ENCODE measurements at places on chromosomes 4 and X. TPM values are rescaled to one million over a fixed set of nuclear protein-coding genes. Genes with fewer than 3 reads are reported as not detected.

GRCh38 chr4:6742989-6743388 lies 27.0 kb downstream of the BLOC1S4 start:
- DNase-seq = no peak

RGN gene
- 0.06 TPM for polyA plus RNA-seq

MSX1 gene
- polyA plus RNA-seq = 0.07 TPM

RBMXL3 gene
- not detected for polyA plus RNA-seq

CT83 gene
- not detected for polyA plus RNA-seq

- DNase-seq = no peak
These were observed 201.3 kb upstream of the STS start for GRCh38 chrX:6946168-6946567.

IL21 gene
- polyA plus RNA-seq = not detected

GRCh38 chr4:90816754-90817153 lies 689.6 kb downstream of the CCSER1 start:
- no peak for DNase-seq

GRCh38 chr4:54296548-54297203 lies 67.6 kb downstream of the PDGFRA start:
- no peak for DNase-seq

FAM47A gene
- not detected for polyA plus RNA-seq

GRCh38 chr4:90689739-90690138 lies 562.5 kb downstream of the CCSER1 start:
- DNase-seq = peak; percentile 96

CFP gene
- 0.22 TPM for polyA plus RNA-seq

DNA sequence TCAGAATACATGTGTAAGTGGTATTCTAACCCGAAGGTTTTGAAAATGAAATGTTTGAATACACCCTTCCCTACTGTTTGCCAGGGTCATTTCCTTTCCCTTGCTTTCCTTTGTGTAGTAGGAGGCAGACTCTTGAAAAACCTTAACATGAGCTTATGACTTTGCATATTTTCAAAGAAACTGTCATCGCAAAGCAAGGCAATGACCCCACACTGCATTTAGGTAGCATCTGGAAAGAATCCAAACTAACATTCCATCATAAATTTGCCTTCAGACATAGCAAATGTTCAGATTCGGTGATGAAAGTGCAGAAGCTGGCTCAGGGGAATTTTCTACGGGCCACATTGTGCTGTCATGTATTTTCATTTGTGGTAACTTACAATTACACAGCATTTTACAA lies 32.3 kb downstream of the SH2D1A start:
- DNase-seq = no peak

- DNase-seq = no peak
These were observed 401.5 kb upstream of the DIPK2B start for GRCh38 chrX:45602151-45602550.

KLB gene
- not detected for polyA plus RNA-seq

- DNase-seq = no peak
These were observed 100.0 kb upstream of the EOLA2 start for GRCh38 chrX:150038315-150038714.

- peak; percentile 86 for DNase-seq
These were observed 57.1 kb upstream of the EFHC2 start for GRCh38 chrX:44400588-44400987.

DNA sequence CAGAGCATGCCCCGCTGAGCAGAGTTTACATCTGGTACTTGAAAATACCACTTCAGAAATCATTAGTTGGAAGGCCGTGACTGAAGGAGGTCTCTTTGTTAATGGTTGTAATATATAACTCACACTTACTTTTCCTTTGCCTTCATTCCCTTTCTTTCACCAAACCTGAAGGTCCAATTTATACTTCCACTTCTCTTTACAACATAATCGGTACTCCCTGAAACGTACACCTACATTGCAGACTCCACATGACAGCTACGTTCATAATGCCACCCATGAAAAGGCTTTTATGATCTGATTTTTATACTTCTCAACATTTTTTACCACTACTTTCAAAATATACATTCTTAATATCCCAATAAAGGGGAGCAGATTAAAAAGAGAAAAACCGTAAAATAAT lies 298.7 kb downstream of the C4orf33 start:
- no peak for DNase-seq

DNA sequence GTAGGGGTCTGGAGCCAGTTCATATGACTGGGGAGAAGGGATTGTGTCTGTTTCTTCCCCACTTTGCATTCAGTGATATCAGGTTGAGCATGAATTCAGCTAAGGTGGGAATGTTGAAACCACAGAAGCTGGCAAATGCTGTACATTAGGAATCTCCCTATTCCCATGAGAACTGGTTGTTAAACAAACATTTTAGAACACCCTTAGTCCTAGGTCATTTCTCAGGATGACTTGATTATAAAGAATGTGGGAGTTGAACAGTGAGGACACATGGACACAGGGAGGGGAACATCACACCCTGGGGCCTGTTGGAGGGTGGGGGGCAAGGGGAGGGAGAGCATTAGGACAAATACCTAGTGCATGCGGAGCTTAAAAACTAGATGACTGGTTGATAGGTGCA lies 62.6 kb upstream of the LIMCH1 start:
- DNase-seq = peak; percentile 23

DNA sequence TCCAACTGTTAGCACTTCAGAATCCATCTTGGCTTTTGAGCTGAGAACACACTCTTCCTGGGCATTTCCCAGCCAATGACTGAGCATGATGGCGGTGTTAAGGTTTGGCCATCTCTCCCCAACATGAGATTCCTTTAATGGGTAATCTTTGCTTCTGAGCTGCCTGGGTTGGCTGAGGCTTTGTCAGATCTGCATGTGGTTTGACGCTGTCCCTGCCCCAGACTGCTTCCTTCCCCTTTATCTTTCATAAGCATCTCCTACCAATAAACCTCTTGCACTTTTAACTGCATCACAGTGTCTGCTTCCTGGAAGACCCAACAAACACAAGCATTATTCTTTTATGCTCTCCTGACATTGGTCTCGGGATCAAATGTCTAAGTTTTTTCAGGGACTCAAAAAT lies 31.5 kb upstream of the DIPK2B start:
- DNase-seq = no peak

DNA sequence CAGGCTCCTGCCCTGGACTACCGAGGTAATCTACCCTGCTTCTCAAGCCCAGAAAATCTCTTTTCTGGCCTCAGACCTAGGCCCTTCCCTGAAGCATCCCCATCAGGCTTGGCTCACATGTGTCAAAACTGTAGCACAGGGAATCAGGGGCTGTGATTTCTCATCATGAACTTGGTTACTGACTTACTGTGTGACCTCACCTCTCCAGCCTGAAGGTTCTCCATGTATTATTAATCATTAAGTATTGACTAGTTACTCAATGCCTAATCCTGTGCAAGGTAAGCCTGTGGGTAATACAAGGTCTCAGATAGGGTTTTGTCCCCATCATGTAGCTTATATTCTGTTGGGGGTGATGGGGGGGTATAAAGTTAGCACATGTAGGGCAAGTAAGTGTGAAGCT lies 6.8 kb downstream of the SRPX2 start:
- DNase-seq = no peak

POU4F2 gene
- not detected for polyA plus RNA-seq

Data from foreskin keratinocyte (primary cell).